D341Med (cell line): ENCODE measurements at places on chromosomes 7 and 10.
A peak's percentile ranks its signal among the peaks of the same experiment; 100 is the strongest.

DNA sequence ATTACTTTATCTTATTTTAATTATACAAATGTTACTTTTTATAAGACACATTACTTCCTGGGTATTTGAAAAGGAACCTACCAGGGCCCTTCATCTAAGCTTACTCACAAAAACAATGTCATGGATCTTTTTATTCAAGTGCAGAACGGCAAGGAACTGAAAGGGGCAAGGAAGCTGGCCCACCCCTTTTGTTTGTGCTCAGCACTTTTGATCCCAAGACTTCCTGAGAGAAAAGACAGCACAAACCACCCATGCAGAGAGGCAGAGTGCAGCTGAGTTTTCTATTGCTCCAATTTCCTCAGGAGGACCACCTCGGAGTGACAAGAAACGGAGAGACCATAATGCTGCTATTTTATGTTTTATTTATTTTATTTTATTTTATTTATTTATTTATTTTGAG, 232.0 kb upstream of the NRP1 start:
- no peak for DNase-seq

DNA sequence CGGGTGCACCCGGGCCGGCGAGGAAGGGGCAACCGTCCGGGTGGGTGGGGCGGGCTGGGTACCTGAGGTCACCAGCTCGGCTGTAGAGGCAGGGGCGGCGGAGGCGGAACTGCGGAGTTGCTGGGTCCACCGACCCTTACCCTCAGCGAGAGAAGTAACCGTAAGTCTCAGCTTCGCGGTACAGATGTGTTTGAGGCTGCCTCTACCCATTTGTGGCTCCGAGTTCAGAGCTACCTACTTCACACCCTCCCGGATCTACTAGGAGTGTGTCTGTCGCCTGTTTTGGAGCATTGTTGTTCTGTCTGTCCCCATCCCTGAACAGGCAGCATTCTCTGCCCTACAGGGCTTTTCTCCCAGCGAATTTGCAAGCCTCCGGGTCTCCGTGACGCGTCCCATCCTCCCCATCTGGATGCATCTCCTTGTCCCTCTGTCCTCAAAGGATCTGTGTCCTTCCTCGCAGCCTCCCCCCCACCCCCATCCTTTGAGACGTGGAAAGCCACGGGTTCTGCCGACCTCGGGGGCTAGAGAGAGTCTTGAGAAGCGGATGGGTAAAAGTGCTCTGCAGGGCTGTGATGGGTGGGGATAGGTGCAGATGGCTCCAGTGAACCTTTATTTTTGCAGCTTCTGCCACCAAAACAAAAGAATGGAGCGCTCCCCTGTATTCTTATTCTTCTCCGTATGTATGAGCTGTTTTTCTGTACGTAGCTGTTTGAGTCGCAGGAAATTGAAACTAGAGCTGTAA, 757 bp downstream of the ANKIB1 start:
- DNase-seq: peak; percentile 58

GRCh38 chr7:135672560-135673359, 10.4 kb downstream of the STMP1 start:
- DNase-seq: peak; percentile 69

DNA sequence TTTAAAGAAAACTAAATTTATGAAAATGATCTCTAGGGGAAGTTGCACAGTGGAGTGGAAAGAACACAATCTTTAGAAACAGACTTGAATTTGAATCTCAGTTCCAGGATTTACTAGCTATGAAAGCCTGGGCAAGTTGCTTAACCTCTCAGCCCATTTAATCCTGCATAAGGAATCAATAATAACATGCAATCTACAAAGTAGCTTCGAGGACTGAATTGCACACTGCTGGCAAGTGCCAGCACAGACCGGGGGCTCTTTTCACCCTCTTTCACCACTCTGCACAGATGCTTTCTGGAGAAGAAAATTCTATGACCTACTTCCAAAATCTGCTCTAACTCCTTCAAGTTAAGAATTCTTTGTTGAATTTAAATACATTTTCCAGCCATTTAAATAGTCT, 63.4 kb upstream of the ANK3 start:
- DNase-seq: no peak

GRCh38 chr7:77831481-77831880, 32.9 kb downstream of the PHTF2 start:
- DNase-seq: no peak

DNA sequence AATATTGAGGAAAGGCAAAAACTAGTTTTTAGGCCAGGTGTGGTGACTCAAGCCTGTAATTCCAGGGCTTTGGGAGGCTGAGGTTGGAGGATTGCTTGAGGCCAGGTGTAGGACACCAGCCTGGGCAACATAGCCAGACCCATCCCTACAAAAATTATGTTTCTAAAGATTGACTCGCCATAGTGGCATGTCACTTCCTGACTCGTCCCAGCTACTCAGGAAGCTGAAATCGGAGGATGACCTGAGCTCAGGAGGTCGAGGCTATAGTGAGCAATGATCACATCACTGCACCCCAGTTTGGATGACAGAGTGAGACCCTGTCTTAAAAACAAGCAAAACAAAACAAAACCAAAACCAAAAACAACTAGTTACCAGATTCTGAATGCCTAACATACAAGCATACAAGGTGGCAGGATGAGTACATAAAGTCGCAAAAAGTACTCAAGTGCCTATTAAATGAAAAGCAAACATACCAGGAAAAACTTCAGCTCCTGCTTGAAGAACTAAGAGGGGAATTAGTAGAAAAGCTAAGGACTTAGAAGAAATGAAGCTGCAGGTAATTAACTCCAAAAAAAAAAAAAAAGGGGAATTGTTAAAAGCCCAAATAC, 14.1 kb downstream of the ZNF398 start:
- no peak for DNase-seq

DNA sequence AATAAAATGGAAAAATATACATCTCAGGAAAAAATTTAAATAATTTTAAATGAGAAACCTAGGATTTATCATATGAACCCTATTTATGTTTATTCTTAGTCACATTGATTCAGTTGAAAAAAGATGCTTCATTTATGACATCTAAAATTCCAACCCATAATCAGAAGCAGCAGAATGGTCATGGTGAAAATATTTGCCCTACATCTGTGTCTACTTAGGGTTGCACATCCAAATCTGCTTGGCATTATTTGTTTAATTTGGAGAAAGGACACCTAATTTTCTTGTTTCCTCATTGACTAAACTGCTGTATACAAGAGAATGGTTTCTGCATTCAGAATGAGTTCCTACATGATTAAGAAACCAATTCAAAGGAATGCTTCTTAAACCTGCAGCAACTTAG, 72.9 kb upstream of the SKAP2 start:
- no peak for DNase-seq

DNA sequence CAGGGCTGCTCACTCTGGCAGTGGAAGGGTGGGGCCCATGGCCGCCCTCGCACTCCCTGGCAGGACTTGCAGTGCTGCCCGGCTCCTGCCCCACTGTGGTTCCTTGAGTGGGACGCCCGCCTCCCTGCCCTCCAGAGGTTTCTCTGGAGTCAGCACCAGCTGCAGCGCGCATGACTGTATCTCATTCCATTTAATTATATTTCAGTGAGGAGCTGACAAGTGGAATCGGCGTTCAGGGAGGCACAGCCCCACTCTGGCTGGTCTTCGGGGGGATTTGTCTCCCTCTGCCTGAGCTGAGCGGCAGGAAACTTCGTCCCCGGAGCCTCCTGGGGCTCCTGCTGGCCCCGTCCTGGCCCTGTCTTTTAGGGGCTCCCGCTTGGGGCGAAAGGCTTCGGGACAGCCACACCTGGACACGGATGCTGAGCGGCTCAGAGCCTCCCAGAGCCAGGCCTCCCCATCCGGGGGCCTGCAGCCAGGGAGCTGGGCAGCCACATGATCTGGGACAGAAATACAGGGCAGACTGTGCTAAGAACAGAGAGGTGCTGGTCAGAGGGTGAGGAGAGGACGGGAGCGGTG, 75.3 kb upstream of the NKX6-2 start:
- peak; percentile 7 for DNase-seq

DNA sequence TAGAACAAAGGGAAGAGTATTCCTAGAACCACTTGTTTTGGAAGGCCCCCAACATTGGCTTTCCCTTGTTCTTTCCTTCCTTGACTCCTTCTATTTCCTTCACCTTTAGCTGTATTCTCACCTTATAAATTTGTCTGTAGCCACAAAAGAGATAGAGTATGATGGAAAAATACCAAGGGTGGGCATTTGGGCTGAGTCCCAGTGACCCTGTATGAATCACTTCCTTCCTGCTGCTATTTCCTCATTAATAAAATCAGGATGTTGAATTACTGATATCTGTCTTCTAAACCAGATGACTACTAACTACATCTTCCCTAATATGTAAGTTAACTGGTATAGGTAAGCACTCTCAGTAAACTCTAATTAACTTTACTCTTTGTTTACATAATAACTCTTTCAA, 55.1 kb downstream of the IFIT5 start:
- no peak for DNase-seq

DNA sequence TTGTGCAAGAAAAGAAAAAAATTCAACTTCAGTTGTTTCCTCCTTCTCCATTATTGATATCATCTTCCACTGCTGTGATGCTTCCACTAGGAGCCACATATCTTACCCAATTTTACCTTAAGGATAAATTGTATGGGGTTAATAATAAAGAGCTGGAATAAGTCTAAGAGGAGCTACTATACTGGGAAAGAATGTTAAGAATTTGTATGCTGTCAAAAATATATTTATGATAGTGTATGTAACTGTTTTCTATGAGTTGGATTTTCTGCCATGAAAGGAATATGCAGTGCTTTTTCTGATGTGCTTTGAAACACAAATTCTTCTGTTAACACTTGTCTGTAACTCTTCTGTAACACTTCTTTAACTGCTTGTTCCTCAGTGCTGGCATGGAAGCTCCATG, 219.1 kb downstream of the VTI1A start:
- DNase-seq: no peak

DNA sequence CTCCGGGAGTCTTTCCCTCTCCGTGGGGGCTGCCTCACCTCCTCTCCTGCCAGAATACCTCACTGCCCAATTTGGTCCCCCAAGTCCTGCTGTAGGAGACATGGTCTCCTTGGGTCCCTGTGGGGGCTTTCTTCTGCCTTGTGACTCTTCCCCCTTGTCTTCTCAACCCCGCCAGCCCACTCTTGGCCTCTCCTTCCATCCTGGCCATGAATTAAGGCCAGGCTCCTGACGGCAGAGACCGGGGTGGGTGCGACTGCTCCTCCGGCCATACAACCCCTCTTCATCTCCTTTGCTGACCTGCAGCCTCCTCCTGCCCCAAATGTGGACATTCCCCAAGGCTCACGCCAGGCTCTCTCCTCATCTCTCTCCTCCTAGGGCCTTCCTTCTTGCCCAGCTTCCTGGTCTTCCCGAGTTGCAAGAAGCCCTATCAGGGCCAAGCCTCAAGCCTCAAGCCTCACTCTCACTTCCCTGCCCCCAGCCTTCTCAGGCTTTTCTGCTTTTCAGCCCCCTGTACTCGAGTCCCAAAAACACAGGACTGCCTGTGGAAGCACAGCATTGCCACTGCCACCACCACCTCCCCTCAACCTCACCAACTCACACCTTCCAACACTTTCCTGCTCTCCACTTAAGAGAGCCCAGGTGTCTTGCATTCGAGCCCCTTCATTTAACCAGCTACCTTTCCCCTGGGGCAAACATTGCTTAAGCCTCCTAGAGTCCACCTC, 1.3 kb downstream of the PNLIPRP2 start:
- DNase-seq: no peak

- DNase-seq: no peak
These were observed 108.4 kb upstream of the FAM3C start for GRCh38 chr7:121504482-121504881.

GRCh38 chr10:108434559-108435252, 1270.2 kb upstream of the SORCS1 start:
- no peak for DNase-seq

DNA sequence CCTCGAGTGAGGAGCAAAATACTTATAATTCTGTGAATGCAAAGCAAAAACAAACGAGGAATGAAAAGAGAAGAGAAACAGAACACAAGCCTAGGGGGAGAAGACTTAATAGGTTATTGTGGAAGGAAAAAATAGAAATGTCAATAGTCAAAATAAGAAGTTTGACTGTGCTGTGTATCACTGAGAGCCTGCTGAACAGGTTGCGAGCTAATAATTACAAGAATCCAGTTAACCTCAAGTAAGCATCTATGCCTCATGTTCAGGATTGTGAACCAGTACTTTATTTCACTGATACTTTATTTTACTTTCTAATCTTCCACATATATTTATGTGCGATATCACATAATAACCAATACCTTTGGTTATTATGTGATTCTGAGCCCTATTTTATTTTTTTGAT, 316.7 kb downstream of the OTUD1 start:
- DNase-seq: no peak

GRCh38 chr7:123692471-123692877, 36.8 kb downstream of the LMOD2 start:
- no peak for DNase-seq

DNA sequence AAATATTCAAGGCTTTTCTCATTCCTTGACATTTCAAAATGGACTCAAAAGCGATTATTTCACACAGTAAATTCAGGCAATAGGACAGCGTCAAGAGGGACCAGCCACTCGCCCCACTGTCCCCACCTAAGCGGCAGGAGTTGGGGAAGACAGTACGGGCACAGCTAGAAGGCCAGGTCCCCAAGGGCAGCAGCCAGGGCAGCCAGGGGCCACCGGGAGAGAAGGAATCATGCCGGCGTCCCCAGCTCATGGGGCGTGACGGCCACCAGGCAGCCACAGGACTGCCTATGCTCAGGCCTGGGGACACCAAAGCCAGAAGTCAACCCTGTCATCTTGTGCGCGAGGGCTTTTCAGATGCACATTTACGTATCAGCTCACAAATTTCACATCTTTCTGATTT, 225.7 kb upstream of the PPP2R2D start:
- DNase-seq: no peak

DNA sequence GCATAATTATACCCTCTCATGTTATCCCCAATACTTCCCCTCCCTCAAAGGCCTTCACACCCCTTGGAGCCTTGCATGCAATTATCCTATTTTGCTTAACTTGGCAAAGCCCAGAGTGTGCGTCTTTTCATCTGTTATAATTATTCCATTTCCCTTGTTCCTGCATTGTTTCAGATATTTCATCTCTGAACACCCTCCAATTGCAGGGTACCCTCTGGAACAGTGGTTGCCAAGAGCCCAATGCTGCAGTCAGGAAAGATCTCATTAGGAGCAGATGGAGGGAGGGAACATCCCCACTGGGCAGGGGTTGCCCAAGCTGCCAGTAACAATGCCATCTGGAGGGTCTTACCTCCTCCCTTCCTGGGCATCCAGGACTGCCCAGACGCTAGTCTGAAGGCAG, 18.4 kb upstream of the GOLGA7B start:
- DNase-seq: no peak
